Activated CD4-positive, CD25-positive, alpha-beta regulatory T cell treated with anti-CD3 and anti-CD28 coated beads, Interleukin-2, amount 50 U/mL, for 72 hours (primary cell): ENCODE measurements at places on chromosomes 1 and 21.
A peak's percentile ranks its signal among the peaks of the same experiment; 100 is the strongest.

DNA sequence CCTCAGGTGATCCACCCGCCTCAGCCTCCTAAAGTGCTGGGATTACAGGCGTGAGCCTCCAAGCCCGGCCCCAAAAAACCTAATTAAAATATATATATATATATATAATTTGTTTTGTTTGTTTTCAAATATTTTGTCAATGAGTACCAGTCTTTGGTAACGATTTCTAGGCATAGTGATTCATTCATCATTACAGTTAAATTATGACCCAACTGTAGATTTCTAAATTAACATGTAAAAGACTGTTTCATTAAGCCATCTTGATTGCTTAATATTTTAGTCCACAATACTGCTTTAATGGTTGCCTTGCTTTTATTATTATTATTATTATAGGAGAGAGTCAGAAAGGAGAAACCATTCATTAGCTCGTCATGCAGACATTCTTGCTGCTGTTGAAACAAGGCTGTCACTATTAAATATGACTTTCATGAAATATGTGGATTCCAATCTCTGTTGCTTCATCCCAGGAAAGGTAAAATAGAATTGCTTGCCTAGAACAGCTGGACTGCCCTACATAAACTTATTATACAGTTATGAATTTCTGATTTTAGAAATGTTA, 19.9 kb downstream of the FBXO28 start:
- no peak for DNase-seq

DNA sequence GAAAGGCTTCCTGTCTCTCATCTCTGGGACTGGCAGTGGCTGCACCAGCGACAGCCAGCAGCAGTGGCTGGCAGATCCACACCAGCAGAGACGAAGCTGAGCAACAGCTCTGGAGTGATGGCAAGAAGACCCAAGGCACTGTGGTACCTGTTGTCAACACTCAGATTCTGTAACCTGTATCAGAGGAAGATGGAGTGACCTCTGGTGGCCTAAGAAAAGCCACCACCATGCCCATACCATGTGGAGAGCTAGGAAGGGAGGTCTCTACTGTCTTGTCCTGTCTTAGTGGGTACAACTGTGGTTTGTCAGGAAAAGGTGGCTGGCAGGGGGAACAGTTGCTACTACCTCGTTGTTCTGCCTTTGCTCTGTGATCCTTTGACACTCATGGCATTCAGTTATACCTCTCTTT, 22.5 kb upstream of the RHBDL2 start:
- DNase-seq, result no peak

- no peak for DNase-seq
These were observed 105.6 kb downstream of the NTPCR start for GRCh38 chr1:233055879-233056641.

- no peak for DNase-seq
These were observed 925 bp downstream of the PDE9A start for GRCh38 chr21:42654179-42654912.

- no peak for DNase-seq
These were observed 52.2 kb downstream of the KCND3 start for GRCh38 chr1:111937147-111937725.

DNA sequence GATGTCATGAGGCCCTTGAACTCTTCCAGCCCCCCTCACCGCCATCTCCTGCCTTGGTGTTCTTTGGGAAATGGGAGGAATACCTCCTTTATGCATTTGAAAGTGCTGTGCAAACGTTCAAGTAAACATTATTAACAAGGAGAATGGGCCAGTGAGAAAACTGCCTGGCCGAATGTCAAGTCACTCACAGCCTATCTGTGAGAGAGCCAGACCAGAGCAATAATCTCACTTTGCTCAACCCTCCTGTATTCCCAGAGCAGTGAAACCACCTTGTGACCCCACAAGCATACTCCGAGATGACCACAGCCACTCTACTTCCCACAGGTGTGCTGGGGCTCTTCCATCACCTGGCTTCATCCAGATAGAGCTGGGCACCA, 5.2 kb downstream of the TAL1 start:
- DNase-seq, result no peak

DNA sequence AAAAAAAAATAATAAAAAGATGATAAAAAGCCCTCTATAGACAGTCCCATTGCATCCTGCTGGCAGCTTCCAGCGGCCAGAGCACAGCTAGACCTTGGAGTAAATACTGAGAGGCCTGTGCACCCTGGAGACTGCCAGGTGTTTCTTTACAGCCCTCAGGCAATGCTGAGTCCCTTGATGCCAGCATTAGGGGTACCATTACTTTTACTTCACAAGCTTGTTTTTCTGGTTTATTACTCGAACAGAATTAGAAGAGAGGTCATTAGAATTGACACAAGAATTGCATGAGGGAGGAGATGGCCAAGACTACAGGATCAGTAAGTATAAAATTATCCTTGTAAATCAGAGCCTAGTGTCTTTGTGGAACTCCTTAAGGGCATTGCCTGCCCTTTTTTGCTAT, 43.6 kb downstream of the AKNAD1 start:
- DNase-seq, result no peak

DNA sequence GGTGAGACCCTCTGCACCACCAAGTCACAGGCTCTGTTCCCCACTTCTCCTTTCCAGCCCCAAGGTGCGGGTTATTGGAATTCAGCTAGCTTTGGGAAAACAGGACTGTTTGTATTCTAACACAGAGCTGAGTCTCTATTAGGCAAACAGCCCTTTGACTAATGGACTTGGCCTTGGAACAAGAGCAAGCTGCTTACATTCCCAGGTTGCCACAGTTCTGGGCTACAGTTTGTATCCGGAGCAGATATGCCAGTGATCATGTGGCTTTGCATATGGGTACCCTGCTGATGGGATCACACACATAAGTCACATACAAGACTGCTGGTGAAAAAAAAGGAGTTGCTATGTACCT, 110.5 kb upstream of the COA6 start:
- no peak for DNase-seq

DNA sequence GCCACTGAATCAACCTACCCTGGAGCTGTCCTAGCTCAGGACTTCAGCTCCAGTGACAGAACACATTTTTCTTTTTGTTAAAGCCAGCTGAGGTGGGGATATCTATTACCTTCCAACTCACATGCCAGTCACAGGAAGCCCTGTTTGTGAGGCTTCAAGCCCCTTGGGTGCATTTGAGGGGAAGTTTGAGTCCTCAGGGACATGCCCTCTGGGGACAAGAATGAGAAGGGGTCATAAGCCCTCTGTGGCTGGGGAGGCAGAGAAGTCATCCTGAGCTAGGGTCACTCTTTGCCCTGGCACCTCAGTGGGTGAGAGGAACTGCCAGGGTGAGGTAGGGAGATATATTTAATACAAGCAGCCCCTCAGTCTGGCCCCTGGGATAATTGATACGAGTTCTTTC, 33.5 kb upstream of the CLDN14 start:
- no peak for DNase-seq

DNA sequence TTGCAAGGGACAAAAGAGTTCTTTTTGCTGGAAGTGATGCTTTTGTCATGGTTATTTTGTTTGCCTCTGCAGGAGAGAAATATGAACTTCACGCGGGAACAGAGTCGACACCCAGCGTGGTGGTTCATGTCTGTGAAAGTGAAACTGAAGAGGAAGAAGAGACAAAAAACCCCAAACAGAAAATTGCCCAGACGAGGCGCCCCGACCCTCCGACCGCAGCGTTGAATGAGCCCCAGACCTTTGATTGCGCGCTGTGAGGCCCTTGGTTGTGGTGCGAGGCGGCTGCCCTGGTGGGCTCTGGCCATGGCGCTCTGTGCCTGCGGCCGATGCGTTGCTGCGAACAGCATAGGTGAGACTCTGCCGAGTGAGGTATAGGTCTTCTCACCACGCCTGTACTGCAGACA, 20.9 kb upstream of the NCMAP start:
- DNase-seq, result peak; percentile 72

DNA sequence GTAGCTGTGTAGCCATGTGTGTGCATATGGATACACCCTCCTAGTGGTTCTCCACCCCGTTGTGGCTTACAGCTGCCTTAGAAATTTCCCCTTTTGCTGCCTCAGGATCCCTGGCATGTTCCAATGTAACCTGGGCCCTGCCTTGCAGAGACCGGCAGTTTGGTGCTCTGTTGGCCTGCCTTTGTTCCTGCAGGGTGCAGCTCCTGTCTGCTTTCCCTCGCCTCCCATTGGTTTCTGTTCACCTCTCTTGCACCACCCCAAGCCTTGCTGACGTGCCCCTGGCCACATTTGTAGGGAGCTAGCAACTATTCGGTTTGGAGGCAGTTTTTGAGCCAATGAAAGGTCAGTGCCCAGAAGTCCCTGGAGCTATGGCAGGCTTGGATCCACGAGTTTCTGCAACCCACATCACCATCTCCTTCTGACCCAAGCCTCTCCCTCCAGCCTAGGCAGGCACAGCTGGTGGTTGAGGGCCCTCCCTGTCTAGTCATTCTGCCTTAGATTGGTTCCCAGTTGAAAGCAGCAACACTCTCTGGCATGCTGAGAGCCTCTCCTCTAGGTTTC, 54.9 kb downstream of the MAB21L3 start:
- no peak for DNase-seq

DNA sequence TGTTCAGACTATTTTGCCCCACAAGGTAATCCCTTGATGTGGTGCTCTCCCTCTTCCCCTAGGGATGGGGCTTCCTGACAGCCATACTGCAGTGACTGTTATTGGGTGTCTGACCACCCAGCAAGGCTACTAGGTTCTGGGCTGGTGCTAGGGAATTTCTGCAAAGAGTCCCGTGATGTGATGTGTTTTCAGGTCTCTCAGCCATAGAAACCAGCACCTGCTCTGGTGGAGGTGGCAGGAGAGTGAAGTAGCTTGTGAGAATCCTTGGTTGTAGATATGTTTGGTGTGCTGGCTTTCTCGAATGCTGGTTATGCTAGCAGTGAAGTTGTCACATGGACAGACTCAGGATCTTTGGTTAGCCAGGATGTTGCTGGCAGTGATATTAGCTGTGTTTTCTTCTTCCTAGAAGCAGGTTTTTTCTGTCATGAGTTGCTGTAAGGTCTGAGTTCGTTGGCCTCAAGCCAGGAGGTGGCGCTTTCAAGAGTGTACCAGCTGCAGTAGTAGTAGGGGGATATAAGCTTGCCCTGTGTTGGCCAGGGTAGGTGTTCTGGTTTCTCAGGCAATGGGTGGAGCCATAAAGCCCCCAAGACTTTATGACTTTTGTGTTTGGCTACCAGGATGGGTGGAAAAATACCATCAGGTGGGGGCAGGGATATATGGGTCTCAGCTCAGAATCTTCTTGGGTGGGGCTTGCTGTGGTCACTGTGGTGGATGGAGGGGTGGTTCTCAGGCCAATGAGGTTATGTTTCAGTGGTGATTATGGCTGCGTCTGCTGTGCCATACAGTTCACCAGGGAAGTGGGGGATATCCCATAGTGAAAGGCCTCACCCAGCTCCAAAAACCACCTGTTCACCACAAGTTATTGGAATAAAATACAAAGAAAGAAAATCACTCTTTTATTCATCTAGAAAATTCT, 1112.3 kb downstream of the KCNT2 start:
- DNase-seq, result no peak

- no peak for DNase-seq
These were observed 3.4 kb downstream of the FAM43B start for GRCh38 chr1:20555758-20556120.

- DNase-seq, result no peak
These were observed 8.8 kb upstream of the KLHL12 start for GRCh38 chr1:202935844-202936243.

DNA sequence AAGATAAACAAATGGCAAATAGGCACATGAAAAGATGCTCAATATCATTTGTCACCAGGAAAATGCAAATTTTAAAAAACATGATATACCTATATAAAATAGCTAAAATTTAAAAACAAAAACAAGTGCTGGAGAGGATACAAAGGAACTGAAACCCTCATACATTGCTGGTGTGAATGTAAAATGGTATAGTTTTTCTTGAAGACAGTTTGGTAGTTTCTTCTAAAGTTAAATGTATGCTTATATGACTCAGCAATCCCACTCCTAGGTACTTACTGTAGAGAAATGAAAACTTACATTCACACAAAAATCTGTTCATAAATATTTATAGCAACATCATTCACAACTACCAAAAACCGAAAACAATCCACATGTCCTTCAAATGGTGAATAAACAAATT, 11.2 kb downstream of the TAF12 start:
- no peak for DNase-seq

- DNase-seq, result no peak
These were observed 41.8 kb downstream of the SELENOF start for GRCh38 chr1:86872086-86872485.

DNA sequence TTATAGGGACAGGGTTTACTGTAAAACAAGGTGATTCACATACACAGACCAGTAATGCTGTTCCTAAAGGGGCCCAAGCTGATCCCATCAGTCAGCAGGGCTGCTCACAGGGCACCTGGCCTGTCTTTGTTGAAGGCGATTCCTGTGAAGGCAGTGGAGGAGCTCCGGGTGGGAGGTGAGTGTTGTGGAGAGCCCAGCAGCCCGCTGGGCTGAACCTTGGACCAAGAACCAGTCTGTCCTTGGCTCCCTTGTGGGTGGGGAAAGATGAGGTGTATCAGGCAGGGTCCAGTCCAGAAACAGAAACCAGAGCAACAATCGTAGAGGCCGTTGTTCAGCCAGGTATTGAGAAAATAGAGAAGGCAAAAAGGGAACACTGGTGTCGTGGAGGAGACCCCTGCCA, 12.5 kb downstream of the PDXK start:
- no peak for DNase-seq

DNA sequence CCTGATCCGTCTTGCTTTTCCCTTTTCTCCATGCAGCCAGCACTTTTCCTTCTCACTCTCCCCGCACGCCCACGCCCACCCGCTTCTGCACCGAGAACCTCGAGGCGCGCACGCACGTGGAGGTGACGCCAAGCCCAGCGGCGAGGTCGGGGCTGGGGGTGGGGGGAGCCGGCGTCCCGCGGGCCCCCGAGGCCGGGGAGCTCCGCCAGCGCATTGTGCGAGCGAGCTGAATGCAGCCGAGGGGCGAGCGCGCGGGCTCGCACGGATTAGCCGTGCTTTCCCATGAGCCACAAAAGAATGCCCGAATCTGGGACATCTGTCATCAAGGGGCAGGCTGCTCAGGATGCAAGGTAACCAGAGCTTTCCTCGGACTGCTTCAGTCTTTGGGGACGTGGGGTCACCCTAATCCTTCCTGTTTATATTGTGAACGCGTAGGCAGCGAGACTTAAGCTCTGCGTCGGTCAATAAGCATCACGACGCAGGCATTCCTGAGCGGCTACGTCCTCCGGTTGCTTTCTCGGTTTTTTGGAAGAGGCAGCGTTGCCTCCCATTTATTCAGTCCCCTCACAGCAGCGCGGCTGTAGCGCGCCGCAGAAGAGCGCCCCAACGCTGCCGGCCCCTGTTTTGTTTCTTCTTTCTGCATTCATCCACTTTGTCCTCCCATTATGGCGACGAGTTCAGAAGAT, 67.3 kb upstream of the AKT3 start:
- no peak for DNase-seq
